ENCODE measurements at places on chromosomes 2 and 18. TPM values are rescaled to one million over a fixed set of nuclear protein-coding genes. Genes with fewer than 3 reads are reported as not detected.

- peak; percentile 73 for DNase-seq
Observed at GRCh38 chr2:10288606-10289005, 14.1 kb upstream of the HPCAL1 start.

GRCh38 chr2:236565212-236565611 lies 4.4 kb upstream of the ACKR3 start:
- DNase-seq = no peak

DNA sequence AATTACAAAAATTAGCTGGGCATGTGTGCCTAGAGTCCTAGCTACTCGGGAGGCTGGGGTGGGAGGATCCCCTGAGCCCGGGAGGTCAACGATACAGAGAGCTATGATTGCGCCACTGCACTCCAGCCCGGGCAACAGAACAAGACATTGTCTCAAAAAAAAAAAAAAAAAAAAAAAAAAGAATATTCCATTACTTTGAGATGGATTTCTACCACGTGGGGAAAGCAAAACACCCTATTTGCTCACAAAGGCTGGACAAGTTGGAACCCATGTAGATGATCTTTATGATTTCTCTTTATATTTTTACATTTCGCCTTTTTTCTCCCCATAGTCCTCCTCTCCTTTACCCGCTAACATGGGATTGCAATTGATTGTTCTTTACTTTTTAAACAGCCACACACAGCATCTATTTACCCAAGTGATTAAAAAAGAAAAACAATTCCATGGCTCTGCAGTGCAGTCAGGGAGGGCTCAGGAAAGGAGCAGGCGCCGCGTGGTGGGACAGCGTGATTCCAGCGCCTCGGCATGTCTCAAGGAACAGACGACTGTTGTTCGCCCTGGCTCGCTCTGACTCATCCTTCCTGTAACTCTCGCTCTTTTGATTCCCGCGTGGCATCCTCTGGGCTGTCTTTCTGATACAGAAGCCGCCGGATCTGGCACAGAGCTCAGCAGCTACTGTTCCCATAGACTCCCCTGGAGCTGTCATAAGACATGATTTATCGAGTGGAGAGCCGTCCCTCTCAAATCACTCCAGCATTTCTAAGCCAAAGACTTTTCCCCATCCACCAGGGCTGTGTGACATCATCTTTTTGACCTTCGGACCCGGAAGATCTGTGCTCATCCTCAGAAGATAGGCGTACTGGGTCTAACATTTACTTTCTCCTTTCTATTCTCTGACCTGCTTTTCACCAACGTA lies 230.4 kb upstream of the AGAP1 start:
- DNase-seq = no peak

- DNase-seq = no peak
Observed at GRCh38 chr18:45007531-45007930, 326.8 kb downstream of the SETBP1 start.

DNA sequence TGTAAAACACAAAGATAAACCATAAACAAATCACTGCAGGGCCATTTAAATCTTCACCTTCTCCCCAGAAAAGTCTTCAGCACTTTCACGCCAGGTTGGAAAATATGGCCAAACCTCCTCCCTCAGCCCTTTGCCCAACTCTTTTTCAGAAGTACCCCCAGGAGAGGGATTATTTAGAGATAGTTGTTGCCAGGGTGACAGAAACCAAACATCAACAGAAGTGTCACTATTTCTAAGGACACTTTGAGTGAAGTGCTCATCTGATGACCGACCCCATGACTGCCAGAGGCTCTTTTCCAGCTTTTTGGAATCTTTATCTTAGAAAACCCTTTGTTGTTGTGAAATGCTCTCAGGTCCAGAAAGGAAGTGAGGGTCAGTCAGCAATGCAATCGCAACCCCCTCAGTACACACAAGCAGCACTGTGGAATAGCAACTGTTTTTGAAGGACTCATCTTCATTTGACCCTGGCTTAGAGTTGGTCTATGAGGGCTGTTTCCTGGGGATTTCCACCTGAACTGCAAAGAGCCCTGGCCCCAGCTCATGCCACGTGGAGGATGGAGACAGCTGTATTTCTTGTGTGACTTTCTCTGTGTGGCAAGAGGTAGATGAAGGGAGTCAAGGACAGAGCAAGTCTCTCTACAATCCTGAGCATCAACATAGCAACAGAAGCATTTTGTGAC lies 114.0 kb upstream of the STON1 start:
- no peak for DNase-seq

DNA sequence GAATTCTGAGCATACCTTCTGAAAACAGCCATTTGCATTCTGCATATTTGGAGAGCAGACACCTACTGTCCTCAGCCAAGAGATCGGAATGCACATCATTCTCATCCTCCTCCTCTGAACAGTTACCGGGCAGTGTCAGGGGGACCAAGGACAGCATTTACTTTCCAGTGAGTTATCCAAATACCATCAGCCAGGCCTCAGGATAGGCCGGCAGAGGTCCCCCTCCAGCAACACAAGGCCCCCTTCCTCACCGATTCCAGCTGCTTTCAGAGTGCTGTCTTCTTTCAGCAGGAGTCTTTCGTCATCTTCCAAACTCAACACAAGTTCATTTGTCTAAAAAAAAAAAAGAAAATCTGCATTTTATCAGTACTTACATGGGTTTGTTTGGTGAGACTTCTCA lies 55.3 kb downstream of the C2orf76 start:
- DNase-seq = no peak

GRCh38 chr2:239275847-239276831 lies 124.7 kb downstream of the HDAC4 start:
- peak; percentile 48 for DNase-seq

DNA sequence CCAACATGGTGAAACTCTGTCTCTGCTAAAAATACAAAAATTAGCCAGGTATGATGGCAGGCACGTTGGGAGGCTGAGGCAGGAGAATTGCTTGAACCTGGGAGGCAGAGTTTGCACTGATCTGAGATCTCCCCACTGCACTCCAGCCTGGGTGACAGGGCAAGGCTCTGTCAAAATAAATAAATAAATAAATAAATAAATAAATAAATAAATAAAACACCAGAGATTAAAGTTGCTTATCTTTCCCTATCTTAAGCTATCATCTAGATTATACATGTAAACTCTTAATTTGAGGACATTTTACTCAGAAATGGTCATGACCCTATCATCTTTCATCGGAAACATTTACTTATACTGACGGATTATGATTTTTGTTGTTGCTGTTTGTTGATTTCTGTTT lies 373.2 kb downstream of the GALNT13 start:
- no peak for DNase-seq

DNA sequence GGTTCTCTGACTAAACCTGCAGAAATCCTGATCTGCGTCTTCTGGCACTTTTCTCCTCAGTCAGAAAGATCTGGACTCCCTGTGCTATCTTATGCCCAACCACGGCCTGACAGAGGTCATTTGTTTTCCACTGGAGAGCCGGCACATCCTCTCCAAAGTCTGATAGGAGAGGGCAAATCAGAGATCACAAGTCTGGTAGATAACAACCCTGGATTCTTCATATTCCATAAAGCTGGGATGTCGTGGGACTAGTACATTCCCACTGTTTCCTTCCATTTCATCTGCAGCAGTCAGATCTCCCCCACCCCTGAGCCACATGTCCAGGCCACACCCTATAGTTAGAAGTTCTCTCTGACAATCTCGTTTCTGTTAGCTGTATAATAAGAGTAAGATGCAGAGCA lies 157.0 kb downstream of the MGAT5 start:
- no peak for DNase-seq

- no peak for DNase-seq
Observed at GRCh38 chr18:31711365-31712172, 27.2 kb upstream of the B4GALT6 start.

- no peak for DNase-seq
Observed at GRCh38 chr18:26719896-26720295, 145.6 kb downstream of the AQP4 start.

DNA sequence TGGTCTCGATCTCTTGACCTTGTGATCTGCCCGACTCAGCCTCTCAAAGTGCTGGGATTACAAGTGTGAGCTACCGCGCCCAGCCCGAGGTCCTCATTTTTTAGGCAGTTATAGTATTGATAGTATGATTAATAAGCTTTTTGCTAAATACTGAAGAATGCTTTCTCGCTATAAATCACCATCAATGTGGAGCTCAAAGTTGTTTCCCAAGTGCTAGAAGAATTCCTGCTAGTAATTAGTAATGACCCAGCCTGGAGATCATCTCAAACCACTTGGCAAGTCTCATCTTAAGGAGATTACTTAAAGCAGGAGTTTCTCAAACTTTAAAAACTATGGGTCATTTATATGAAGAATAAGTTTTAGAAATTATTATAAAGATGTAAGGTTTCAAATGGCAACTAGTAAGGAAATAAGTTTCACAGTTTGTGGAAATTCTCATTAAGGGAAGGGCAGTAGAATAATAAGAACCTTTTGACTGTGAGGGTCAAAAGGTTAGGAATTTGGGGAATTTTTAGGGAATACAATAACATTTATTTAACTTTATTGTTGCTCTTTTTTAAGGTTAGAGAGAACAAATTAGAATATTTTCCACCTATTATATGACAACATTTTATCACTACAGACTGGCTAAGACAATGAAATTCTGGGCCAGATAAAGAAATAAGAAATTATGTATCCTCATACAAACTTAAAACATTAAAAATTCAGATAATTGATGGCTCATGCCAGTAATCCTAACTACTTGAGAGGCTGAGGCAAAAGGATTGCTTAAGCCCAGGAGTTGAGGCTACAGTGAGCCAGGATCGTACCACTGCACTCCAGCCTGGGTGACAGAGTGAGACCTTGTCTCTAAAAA lies 148.6 kb upstream of the MAP3K20 start:
- no peak for DNase-seq

GRCh38 chr2:141878016-141878415 lies 252.8 kb downstream of the LRP1B start:
- DNase-seq = no peak

- DNase-seq = no peak
Observed at GRCh38 chr18:42414756-42415454, 459.9 kb downstream of the PIK3C3 start.

GRCh38 chr2:84940831-84941412 lies 30.0 kb upstream of the KCMF1 start:
- DNase-seq = no peak

GRCh38 chr18:7325126-7325430 lies 94.2 kb downstream of the LRRC30 start:
- no peak for DNase-seq

DNA sequence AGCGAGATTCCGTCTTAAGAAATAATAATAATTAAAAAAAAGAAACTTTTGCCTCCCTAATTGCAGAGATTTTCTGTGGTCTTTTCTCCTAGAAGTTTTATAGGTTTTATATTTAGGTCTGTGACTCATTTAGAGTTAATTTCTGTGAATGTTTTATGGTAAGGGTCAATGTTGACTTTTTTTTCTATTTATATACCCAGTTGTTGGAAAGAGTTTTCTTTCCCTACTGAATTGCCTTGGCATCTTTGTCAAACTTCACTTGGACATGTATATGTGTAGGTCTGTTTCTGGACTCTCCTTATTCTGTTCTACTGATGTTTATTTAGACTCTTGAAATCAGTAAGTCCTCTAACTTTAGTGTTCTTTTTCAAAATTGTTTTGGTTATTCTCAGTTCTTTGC lies 5.5 kb downstream of the ZNF512 start:
- no peak for DNase-seq

GRCh38 chr2:163341426-163341825 lies 394.4 kb downstream of the FIGN start:
- no peak for DNase-seq

DNA sequence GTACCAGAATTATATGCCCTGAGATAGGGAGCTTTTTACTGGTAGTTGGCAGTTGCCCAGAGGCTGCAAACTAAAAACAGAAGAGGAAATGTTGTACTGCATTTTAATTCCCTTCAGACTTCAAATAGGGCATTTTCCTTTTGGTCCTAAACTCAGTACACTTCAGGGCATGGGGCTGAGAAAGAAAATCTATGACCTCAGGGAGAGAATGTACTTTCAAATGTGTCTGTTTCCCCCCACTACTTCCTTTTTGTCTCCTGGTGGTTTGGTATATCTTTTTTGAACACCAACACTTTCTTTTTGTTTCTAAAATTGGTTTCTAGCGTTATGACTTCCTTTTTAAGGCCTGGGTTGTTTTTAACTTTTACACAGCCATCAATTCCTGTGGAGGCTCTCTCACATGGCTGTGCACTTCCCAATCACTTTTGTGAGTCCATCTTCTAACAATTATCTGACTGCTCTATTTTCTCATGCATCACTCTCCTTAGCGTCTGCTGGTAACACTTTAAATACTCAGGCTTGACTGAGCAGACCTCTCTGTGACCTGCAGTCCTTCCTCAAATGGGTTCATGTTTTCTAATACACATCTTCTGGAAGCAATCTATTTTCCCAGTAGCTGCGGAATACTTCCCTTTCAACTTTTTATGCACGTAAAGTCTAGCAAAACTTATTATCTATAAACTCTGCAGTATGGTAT lies 596.0 kb downstream of the LRP1B start:
- no peak for DNase-seq

DNA sequence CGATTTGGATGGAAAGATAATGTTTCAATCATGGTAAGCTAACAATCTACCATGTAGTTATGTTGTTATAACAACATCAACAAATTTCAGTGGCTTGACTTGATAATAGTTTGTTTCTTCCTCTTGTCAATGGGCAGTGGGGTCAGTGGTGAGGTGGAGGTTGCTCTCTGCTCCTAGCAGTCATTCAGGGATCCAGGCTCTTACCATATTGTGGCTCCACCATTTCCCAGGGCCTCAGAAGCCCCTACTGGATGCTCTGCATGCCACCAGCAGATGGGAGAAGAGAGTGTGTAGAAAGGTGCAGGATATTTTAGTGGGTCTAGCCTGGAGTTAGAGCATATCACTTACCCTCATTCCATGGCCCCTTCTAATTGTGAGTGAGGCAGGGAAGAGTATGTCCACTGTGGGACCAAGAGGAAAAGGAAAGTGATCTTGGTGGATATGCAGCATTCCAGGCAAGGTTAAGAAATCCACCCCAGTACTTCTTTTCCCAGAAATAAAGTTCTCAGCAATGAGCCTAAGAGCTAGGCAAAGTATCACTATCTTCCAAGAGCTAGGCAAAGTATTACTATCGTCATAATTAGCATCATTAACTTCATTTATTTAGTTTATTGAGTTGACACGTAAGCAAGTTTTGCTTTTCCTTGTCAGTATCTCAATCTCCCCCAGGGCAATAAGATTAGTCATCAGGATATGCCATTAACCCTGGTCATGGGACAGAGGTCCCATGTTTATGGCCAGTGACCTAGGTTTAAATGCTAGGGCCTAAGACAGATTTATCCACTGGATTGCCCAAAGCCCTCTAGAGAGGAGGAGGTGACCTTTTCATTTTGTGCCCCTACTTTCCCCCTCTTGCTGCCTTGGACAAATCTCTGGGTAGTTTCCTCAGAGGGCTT lies 4.2 kb upstream of the IWS1 start:
- no peak for DNase-seq

CNGA3 gene
- total RNA-seq = not detected

ACTR2 gene
- 63.8 TPM for total RNA-seq

GEN1 gene
- total RNA-seq = 5.8 TPM

CETN1 gene
- total RNA-seq = not detected

NGEF gene
- 23.7 TPM for total RNA-seq

MERTK gene
- total RNA-seq = 14.3 TPM

CELF4 gene
- not detected for total RNA-seq

TM4SF20 gene
- total RNA-seq = not detected

KLHL41 gene
- 0.18 TPM for total RNA-seq

TUBB8B gene
- total RNA-seq = not detected

CNTNAP5 gene
- not detected for total RNA-seq
